Activated CD8-positive, alpha-beta memory T cell treated with anti-CD3 and anti-CD28 coated beads for 4 hours (primary cell): ENCODE measurements at places on chromosomes 7 and 10.

DNA sequence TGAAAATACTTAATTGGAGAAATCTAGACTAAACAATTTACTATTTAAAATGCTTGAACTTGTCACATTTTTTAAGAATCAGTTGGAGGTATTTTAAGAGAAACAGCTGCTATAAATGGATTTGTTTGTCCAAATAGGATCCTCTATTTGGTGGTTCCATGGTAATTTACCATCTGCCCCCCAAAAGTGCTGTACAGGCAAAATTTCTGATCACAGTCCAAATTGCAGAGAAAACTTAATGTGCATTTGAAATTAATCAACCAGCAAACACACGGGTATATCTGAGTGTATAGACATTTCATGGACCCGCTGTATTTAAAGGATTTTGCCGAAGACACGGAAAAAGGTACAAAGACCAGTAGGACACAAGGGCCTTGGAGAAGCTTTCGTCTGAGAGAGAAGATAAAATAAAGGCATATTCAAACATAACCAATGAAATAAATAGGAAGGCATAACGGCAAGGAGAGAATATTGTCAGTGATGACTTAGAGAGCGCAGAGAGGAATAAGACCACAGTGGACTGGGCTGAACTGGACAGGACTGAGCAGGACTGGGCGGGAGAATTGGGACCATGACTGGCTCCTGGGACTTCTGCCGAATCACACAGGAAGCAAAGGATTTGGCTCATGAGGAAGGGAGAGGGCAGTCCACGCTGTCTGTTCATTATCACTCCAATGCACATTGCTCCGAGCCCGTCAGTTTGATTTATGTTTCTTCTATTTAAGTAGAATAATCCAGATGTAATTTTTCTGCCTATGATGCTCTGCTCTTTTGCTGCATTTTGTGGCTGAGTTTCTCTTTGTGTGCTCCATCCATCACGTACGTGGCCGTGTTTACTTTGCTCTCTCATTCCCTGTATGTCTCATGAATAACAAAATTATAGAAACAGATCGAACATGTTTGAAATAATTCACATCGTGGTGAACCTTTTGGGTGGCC, 112.8 kb downstream of the PRLHR start:
- no peak for DNase-seq

GRCh38 chr7:134685250-134685649, 38.6 kb downstream of the BPGM start:
- no peak for DNase-seq

- no peak for DNase-seq
These were observed 346.5 kb upstream of the GALNT17 start for GRCh38 chr7:70785427-70785826.

- DNase-seq: peak; percentile 31
These were observed 7.1 kb upstream of the C10orf105 start for GRCh38 chr10:71726580-71727104.

DNA sequence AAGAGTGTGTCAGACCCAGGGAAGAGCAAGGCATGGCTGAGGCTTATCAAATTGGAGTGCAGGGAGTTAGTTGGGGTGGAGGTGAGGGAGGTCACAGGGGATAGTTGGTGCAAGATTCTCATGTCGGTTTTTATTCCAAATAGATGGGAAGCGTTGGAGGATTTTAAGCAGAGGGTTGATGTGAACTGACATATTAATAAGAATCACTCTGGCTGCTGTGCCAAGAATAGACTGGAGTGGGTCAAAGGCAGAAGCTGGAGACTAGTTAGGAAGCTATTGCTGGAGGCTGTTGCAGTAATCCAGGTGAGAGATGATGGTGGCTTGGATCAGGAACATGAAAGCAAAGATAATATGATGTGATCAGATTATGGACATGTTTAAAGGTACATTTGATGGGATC, 36.5 kb downstream of the LRRC18 start:
- DNase-seq: no peak

- no peak for DNase-seq
These were observed 108.3 kb upstream of the HDAC9 start for GRCh38 chr7:18387191-18387735.

DNA sequence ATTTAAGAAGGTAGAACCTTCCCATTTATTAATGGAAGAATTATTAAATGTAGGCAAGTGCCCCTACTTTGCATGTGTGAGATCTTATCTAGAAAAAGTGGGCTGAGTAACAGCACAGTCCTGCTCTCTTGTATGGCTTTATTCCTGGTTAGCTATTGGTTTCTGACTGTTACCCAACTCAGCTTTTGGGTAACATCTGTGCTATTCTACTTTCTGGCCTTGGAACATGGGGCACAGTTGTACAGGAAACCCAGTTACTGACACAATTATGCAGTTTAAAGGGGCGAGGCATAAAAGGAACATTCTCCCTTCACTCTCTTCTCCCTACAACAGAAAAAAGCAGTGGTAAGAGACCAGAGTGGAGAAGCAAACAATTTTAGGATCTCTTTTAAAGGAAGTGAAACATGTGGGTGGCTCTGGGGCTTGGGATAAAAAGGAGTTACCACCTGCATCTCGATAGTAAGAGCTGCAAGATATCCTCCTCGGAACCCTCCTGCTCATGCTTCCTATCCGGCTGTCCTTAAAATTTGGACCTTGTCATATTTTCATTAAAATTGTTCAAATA, 16.0 kb downstream of the NUDT5 start:
- no peak for DNase-seq

DNA sequence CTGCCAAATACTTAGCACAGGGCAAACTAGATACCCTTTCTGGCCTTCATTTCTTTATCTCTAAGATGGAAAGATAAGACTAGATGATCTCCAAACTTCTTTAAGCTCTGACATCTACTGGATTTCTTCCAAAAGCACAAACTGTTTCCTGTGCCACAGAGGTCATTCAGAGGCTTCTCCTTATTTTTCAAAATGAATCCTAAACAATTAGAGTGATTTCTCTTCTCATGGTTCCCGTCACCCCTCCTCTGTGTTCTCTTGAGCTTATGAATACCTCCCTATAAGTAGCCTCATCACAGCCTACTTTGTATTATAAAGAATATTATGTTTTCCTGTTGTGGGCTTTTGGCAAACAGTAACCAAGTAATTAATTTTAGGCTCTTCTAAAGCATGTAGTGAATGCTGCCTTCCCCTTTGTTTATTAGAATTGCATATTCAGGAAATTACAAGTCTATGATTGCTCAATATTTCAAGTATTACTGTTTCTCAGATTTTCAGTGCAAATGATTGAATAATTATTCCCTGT, 179.5 kb downstream of the REEP3 start:
- no peak for DNase-seq

GRCh38 chr7:132906193-132906835, 175.6 kb downstream of the CHCHD3 start:
- no peak for DNase-seq

DNA sequence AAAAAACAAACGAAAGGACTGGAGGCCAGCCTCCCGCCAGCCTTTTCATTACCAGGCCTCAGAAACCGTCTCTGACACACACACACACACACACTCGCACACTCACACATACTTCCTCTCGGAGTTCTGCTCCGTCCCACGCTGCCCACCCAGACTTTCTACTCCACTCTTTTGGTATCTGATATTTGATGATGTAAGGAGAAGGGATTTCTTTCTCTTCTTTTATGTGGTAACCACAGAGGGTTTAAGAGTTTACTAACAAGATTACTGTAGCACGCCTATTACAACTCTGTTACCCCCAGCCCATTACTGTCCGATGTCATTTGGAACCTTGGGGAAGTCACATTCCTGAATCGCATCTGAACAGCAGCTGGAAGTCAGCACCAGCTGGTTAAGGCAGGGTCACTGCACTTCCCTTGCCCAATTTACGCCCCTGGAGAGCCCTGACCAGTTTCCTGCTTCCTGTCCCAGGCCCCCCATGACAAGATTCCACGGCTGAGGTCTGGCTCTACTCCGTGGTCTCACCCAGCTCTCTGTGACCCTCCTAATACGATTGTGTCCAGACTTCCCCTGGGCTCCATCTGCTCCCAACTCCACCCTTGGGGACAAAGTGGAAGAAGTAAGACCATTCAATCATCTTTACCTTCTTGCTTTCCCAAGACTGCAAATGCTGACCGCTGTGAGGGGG, 1.1 kb downstream of the DENND2A start:
- no peak for DNase-seq

- DNase-seq: no peak
These were observed 89.5 kb downstream of the THSD7A start for GRCh38 chr7:11742496-11742895.

- DNase-seq: no peak
These were observed 617.5 kb downstream of the SDK1 start for GRCh38 chr7:3918576-3918975.

- DNase-seq: no peak
These were observed 49.2 kb upstream of the CPN1 start for GRCh38 chr10:100130831-100131230.

DNA sequence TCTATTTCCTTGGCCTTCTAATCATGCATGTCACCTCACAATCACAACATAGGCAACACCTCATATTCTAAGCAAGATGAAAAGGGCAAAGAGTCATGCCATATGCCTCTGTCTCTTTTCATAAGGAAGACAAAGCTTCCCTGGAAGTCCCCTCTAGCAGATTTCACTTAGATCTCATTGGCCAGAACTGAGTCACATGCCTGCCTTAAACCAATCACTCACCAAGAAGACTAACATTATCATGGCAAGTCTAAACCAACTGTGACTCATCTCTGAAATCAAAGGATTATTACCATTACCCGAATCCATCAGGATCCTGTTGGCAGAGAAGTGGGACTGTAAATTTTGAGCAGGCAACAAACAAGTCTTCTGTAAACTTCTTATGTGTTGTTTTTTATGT, 27.8 kb downstream of the CAV1 start:
- DNase-seq: no peak

DNA sequence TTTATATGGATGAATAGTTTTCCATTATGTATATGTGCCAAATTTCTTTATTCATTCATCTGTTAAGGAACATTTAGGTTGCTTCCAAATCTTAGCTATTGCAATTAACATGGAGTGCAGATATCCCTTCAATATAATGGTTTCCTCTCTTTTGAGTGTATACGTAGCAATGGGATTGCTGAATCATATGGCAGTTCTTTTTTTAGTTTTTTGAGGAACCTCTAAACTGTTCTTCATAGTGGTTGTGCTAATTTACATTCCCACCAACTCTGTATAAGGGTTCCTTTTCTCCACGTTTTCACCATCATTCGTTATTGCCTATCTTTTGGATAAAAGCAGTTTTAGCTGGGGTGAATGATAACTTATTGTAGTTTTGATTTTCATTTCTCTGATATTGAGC, 46.5 kb downstream of the FAS start:
- no peak for DNase-seq

DNA sequence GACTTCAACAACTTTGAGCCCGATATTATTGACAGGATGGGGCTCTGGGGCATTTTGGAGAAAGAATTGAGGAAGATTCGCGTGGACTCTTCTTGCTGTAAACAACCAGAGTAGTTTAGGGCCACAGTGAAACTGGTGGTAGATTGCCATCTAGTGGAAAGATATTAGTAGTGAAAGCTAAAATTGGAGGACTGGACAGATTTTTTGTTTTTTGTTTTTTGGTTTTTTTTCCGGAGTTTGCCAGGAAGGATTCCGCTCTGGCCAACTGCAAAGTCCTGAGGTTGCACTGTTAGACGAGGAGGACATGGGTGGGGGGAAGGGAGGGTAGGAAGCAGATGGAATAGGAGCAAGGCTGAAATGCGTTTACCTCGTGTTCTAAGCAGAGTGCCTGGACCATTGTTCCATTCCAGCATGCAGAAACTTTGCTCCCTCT, 11.7 kb downstream of the NOBOX start:
- DNase-seq: no peak

DNA sequence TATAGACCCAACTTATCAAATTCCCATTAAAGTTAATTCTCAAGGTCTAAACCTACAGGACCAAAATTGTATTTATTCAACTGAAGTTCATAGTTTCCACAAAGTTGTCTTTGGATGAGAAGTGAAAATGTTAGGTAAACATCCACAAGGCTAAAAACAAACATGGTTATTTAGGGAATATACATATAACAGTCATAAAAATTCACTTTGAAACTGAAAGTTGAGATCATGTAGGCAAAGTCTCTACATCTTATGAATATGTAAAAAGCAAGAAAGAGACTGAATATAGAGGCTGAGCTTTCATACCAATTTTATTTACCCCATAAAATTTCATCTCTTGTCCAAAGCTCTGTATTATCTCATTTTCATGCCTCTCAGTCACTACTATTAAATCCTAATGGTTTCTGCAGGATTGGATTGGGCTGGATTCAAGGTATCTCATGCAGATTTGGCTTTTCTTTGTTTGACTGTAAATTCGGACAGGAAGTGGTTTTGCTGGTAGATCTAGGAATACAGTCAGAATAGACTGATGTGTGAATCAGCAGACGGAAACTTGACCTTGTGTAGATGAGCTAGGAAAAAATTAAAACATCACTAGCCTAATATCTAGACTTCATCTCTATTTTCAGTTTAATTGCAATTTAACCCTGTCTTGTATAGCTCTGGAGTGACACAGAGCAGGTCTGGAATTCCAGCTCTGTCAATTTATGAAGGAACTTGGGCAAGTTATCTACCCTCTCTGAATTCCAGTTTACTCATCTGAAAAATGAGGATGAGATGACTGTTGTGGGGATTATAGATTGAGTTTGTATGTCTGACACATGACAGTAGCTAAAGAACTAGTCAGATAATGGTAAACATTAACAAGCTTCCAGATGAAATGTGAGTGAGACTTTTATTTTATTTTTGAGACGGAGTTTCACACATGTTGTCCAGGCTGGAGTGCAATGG, 27.3 kb upstream of the SKAP2 start:
- DNase-seq: no peak

- no peak for DNase-seq
These were observed 2.8 kb downstream of the FAM180A start for GRCh38 chr7:135745703-135746312.

DNA sequence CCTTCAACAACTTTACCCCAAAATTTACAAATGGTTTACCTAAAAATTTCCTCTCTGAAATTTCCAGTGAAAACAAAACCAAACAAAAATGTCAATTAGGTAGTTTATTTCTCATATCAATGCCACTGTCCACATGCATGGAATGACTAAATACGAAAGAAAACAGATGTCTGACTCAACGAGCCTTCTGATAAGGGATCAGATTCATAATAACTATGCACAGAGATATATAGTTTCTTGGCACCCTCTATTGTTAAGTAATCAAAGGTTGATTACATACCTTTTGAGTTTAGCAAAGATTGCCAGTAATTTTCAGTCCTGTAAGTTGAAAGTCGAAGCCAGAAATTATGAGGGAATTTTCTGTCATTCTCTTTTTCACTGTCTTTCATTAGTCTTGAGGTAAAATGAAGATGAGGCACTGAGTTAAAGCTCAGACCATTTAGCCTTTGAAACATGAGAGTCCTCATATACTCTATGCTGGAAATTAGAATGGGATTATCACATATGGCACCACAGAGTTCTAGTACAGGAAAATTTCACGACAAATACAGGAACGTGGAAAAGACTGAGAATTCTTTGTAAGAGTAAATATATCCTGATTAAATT, 519.1 kb upstream of the ANKRD30A start:
- DNase-seq: no peak

GRCh38 chr7:30648744-30649540, 33.3 kb downstream of the CRHR2 start:
- DNase-seq: no peak
